ENCODE measurements at places on chromosomes 2 and 18. TPM values are rescaled to one million over a fixed set of nuclear protein-coding genes. Genes with fewer than 3 reads are reported as not detected.

- no peak for DNase-seq
Measured at GRCh38 chr2:241399941-241400922, 44.1 kb downstream of the FARP2 start.

DNA sequence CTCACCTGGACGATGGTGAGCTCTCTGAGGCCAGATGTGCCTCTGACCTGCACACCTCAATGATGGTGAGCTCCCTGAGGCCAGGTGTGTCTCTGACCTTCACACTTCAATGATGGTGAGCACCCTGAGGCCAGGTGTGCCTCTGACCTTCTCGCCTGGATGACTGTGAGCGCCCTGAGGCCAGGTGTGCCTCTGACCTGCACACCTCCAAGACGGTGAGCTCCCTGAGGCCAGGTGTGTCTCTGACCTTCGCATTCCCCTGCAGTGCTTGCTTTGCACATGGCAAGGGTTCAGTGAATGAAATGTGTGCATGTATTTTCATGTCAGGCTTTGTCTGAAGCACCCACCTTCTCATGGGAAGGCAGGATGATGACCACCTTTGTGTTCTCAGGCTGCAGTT is 95.5 kb downstream of the PTGR3 start:
- no peak for DNase-seq

DNA sequence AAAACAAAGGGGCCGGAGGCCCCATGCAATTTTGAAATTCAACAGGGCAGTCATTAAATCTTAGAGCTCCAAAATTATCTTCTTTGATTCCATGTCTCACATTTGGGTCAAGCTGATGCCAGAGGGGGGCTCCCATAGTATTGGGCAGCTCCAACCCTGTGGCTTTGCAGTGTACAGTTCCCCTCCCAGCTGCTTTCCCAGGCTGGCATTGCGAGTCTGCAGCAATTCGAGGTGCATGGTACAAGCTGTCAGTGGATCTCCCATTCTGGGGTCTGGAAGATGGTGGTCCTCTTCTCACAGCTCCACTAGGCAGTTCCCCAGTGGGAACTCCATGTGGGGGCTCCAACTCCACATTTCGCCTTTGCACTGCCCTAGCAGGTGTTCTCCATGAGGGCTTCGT is 72.7 kb upstream of the ARHGAP15 start:
- no peak for DNase-seq

The LOXHD1 gene
- 0.19 TPM for polyA plus RNA-seq

The EML6 gene
- 0.22 TPM for polyA plus RNA-seq

Data from heart right ventricle (tissue), 16 donors.